Dermis lymphatic vessel endothelial cell (primary cell): ENCODE measurements at places on chromosomes 11 and 22. TPM values are rescaled to one million over a fixed set of nuclear protein-coding genes. Genes with fewer than 3 reads are reported as not detected.

The KCNE3 gene
- 0.11 and 0.34 TPM in 2 replicates for total RNA-seq

The CBLIF gene
- total RNA-seq: not detected in 2 replicates

The TRIM49 gene
- not detected in 2 replicates for total RNA-seq

The TMEM123 gene
- total RNA-seq: 209 and 258 TPM in 2 replicates

The SPTBN2 gene
- total RNA-seq: 12.6 TPM in 2 replicates

The P2RY6 gene
- total RNA-seq: 0.11 and 0.17 TPM in 2 replicates

The MAPK8IP2 gene
- total RNA-seq: 0.22 and 0.26 TPM in 2 replicates

The FAM111B gene
- total RNA-seq: 3.7 and 4.2 TPM in 2 replicates

The TCF20 gene
- total RNA-seq: 18.5 and 19.3 TPM in 2 replicates

The MPPED2 gene
- 0.22 and 0.60 TPM in 2 replicates for total RNA-seq

The RBFOX2 gene
- 85.9 and 106 TPM in 2 replicates for total RNA-seq

The SLC16A8 gene
- 0.09 and 0.11 TPM in 2 replicates for total RNA-seq

The CRYBB2 gene
- not detected in 2 replicates for total RNA-seq

The MS4A7 gene
- total RNA-seq: not detected in 2 replicates

The GLYATL1 gene
- not detected in 2 replicates for total RNA-seq

The FOLH1 gene
- not detected in 2 replicates for total RNA-seq

The CST6 gene
- 0.11 and 0.34 TPM in 2 replicates for total RNA-seq

The SESN3 gene
- 28.6 and 32.7 TPM in 2 replicates for total RNA-seq

The ZFPL1 gene
- 16.4 and 20.7 TPM in 2 replicates for total RNA-seq

The EMID1 gene
- total RNA-seq: 8.0 and 10.0 TPM in 2 replicates

The GVQW3 gene
- 0.43 and 0.60 TPM in 2 replicates for total RNA-seq

The ALKBH3 gene
- 34.1 and 37.3 TPM in 2 replicates for total RNA-seq

The C1QTNF4 gene
- 0.17 and 0.76 TPM in 2 replicates for total RNA-seq

The MRGPRX3 gene
- total RNA-seq: 0.33 and 0.52 TPM in 2 replicates

The TMEM121B gene
- total RNA-seq: under 0.01 and 0.17 TPM in 2 replicates
